ENCODE measurements at places on chromosomes 2 and 18.

DNA sequence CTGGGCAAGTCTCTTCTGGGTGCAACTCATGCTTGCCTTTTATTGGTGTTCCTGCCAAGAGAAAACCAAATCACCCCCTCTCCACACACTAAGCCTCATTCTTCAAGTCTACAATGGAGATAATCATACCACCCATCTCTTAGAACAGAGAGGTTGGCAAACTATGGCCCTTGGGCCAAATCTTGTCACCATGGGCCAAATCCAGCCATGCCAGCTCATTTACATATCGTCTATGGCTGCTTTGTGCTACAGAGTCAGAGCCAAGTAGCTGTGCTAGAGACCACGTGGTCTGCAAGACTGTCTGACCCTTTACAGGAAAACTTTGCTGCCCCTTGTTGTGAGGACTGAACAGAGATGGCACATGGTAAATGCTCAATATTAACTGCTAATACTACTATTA lies 270.3 kb upstream of the PARD3B start:
- DNase-seq: no peak

- no peak for DNase-seq
Observed at GRCh38 chr2:202716114-202716718, 81.4 kb downstream of the FAM117B start.

DNA sequence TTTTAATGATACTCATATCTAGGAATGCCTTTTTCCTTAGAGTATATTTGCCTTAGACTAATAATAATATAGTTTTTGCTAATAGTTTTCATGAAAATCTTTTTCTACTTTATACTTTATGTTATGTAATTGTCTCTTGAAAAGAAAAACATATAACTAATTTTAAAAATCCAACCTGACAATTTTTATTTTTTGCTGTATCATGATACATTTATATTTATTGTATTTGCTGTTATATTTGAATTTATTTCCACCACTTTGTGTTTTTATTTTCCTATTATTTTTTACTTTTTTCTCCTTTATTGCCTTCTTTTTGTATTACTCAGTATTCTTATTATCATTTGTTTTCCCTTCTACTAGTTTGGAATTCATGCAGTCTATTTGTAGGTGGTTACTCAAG lies 85.4 kb downstream of the MBD5 start:
- no peak for DNase-seq

- DNase-seq: no peak
Observed at GRCh38 chr2:123303731-123304130, 721.4 kb upstream of the CNTNAP5 start.

DNA sequence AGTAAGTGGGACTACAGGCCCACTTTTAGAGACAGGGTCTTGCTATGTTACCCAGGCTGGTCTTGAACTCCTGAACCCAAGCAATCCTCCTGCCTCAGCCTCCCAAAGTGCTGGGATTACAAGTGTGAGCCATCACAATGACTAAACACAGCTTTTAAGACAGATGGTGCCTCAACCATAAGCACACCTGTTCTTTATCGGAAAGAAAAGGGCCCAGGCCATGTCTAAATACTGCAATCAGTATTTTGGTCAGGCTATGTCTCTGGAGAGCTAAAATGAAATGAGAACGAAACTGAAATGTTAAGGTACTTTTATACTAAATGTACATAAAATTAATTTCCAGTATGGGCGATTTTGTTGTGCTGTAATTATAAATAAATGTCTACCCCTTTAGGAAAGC lies 69.5 kb upstream of the SPTBN1 start:
- DNase-seq: no peak

DNA sequence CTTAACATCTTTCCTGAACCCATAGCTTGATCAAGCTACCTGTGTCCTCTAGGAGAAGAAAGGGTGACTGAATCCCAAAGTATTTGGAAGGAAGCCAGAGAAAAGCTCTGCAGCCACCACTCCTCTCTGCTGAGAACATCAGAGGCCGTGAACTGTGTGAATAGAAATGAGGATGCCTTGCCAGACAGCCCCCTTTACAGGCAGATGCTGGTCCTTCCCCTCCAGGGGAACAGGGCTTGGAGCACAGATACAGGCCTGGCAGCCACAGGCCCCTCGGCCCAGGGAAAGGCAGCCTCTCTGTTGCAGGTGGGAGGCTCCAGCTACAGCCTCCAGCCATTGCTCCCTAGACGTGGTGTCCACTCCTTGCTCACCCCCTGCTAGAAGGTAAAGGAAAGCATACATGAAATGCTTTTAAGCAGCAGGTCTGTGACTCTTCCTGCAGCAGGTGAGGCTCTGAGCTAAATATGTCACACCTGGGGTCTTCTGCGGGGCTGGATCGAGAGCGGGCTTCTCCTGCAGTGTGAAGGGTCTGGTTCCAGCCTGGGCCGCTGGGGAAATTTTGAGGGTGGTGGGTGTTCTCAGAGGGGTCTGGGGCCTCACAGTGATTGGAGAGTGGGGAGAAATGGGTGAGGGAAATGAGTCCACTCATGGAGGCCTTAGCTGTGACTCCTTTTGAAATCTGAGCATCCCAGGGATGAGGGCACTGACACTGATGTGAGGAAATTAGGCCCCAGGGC lies 234.0 kb downstream of the KLHL29 start:
- DNase-seq: no peak

- no peak for DNase-seq
Observed at GRCh38 chr2:237150831-237151375, 65.2 kb downstream of the COPS8 start.

DNA sequence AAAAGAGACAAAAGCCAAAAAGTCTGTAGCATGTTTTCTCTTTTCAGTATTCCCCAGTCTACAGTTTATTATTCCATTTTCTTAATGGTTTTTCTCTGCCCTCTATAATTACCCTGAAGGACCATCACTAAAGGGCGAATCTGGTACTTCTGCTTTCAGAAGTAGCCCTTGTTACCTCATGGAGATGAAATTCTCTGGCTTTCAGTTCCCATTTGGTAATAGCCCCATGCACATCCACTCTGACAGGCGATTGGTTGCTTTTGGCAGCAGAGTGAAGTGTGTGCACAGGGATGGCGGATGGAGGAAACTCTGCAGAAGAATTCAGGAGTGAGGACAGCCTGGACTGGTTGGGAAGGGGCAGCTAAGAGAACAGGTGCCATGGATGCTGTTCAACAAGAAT lies 66.3 kb upstream of the NABP1 start:
- no peak for DNase-seq

DNA sequence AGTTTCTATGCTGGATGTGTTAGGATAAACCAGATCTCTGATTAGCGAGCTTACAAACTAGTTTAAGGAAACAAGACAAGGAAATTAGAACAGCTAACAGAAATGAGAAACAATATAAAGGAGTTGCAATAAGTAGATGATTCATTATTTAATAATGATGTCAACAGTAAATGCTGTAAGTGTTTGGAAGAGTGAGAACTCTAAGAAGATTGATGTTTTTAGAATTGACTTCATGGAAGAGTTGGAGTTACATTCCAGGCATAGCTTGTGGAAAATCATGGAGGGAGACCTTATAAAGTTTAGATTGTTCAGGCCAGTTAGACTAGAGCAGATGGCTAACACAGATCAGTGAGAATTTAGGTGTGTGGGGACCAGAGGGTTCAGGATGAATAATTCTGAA lies 32.6 kb downstream of the PPP1R1C start:
- DNase-seq: no peak

- no peak for DNase-seq
Observed at GRCh38 chr2:208990716-208991115, 433.1 kb upstream of the MAP2 start.

DNA sequence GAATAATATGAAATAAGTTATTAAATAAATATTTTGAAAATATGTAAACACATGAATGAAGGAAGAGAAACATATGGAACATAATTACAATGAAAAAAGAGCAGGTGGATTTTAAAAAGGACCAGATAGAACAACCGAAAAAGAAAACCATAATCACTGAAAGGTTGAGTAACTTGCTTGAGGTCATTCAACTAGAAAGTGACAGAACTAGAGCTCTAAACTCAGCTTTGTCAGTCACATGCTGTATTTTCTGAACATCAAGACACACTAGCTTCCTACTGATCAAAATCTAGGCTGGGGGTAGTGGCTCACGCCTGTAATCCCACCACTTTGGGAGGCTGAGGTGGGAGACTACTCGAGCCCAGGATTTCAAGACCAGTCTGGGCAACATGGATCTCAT lies 30.0 kb upstream of the ITGAV start:
- no peak for DNase-seq

- DNase-seq: no peak
Observed at GRCh38 chr2:42567806-42568400, 529 bp upstream of the MTA3 start.

GRCh38 chr2:161980976-161981375 lies 93.0 kb downstream of the DPP4 start:
- DNase-seq: no peak

GRCh38 chr2:201298462-201299052 lies 38.2 kb downstream of the CASP8 start:
- no peak for DNase-seq

- DNase-seq: no peak
Observed at GRCh38 chr2:156918410-156918809, 339.1 kb upstream of the GALNT5 start.

- no peak for DNase-seq
Observed at GRCh38 chr2:195330513-195330956, 326.5 kb upstream of the SLC39A10 start.

DNA sequence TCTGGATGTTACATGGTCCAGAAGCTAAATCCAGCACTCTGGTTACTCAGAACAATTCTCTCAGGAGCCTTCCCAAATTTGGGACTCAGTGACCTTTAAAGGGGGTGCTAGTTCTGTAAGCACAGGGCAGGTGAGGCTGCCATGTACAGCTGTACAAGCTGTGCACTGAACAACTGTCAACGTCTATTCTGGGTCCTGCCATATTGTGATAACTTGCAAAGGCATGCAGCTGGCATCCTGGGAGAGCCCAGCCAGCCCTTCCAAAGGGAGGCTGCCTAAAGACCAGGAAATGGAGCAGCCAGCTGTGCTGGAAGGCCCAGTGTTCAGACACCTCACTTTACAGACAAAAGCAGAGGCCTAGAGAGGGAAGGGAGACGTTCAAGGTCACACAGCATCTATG lies 204.8 kb downstream of the KLHL29 start:
- DNase-seq: no peak

DNA sequence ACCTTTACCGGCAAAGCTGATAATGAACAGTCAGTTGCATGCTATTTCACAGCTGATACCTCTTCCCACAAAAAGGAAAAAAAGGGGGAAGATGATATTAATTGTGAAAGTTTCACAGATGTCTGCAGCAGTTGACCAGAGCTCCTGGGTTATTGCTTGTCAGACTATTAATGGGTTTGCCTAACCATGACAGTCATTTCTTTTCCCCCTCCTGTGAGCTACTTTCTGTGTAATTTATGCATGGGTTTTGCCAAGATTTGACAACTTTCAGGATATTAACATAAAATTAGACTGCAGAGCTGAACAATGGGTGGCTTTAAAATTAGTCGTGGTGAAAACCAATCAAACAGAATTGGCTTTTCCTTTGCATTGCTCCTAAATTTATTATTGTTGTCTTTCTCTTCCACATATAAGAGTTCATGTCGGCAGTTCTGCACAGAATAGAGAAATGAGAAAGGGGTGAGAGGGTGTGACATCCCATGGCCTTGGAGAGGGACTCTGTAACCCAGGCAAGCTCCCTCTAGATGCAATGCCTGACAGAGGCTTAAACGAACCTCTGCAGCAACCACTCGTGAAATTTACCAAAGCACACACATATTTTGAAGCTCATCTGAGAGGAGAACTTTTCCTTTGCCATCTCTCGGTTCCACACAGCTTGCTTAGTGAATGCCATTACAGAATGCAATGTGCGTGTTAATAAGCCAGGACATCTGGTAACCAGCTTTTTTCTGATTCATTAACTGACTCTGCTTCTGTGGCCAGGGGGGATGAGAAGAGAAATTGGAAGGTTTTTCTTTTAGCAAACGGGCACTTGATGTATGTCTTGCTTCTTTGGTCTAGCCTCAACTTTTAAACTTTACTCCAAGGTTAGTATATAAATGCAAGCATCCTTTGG lies 82.2 kb upstream of the ITGA4 start:
- no peak for DNase-seq

DNA sequence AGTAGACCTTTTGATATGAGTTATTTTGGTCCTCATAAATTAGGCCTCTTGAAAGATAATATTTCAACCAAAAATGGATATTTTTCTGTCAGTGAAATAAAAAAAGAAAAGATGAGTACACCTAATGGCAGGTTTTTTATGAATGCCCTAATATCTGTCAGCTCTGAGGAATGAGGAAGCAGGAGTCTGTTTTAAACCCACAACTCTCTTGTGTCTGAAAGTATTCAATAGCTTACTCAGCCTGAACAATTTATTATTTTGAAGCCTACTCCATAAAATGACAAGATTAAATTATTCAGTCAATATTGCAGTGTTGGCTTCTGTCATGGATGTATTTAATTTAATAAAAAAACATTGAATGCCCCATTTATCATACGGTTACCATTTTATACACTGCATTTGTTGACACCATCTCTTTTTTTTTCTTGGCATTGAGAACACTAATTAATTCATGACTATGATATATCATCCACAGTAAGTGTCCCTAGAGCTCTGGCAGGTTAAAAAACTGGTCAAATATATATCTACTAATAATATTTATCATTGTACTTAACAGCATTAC lies 548.2 kb downstream of the CBLN2 start:
- no peak for DNase-seq

GRCh38 chr2:56376699-56377665 lies 193.2 kb downstream of the CCDC85A start:
- DNase-seq: no peak

- DNase-seq: no peak
Observed at GRCh38 chr2:53583583-53583982, 184.0 kb upstream of the CHAC2 start.

DNA sequence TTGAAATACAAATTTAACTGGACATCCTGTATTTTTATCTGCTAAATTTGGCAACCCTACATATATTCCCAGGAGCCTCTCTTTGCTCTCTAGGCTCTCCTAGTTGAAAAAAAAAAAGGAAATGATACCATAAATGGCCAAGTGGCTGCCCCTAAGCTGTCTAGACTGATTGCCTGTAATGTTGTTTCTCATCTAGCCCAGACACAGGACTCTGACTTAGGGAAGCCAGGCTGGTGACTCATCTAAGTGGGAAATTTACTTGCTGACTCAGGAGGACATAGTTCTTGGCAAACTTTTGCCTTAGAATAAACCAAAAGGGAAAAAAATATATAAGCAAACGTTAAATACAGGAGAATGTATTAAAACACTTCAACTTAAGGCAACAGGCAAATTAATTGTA lies 14.6 kb upstream of the ITGAV start:
- no peak for DNase-seq

GRCh38 chr2:228771315-228771714 lies 499.8 kb downstream of the PID1 start:
- DNase-seq: no peak

DNA sequence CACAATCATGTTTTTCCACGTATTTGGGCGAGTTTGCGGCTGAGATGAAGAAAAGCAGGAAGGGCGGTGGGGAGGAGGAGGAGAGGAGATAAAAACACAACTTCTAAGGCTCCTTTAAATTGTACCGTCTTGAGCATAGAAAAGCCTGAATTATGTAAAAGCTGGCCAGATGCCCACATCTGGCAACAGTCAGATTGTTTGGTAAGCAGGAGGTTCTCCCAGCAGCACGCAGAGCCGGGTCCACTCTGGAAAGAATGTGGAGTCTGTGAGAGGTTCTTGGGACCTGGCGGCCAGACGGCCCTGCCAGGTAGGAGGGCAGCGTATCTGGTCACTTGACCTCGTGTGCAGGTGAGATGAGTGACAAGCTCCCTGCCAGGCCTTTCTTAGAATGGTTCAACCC lies 215.3 kb upstream of the APCDD1 start:
- no peak for DNase-seq

- DNase-seq: no peak
Observed at GRCh38 chr2:8263901-8264300, 418.0 kb upstream of the ID2 start.

GRCh38 chr2:71510196-71510807 lies 56.9 kb downstream of the DYSF start:
- peak; percentile 27 for DNase-seq
